ENCODE measurements at places on chromosomes 11 and 22.

- DNase-seq, result no peak
Observed at GRCh38 chr22:41217553-41218157, 12.5 kb downstream of the L3MBTL2 start.

- no peak for DNase-seq
Observed at GRCh38 chr11:48007677-48008076, 27.3 kb downstream of the PTPRJ start.

GRCh38 chr22:30325065-30325720, 1.5 kb downstream of the TBC1D10A start:
- no peak for DNase-seq

GRCh38 chr11:65574109-65574810, 1.6 kb upstream of the EHBP1L1 start:
- peak; percentile 75 for DNase-seq

GRCh38 chr22:30565341-30565740, 9.1 kb downstream of the GAL3ST1 start:
- DNase-seq, result no peak

- DNase-seq, result no peak
Observed at GRCh38 chr11:61460474-61460881, 30.6 kb downstream of the SDHAF2 start.

GRCh38 chr11:37264060-37264459, 666.0 kb upstream of the RAG2 start:
- no peak for DNase-seq

- no peak for DNase-seq
Observed at GRCh38 chr11:128898580-128899344, 7.6 kb downstream of the KCNJ5 start.

GRCh38 chr11:36441610-36442208, 68.4 kb downstream of the TRAF6 start:
- no peak for DNase-seq

DNA sequence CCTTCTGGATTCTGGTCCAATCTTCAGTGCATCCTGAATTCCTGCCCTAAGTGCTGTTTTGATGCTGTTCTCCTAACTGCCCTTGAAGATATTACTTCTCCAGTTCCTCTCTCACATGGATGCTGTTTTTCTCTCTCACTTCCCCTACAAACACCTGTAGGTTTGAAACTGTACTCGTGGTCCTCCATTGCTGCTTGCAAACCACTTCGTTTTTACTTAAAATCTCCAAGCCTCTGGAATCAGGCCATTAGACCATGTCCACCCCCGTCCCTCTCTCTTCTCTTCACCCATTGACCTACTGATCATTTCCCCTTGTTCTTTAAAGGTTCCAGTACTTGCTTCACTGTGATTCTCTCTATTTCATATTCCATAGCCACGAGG, 988.1 kb downstream of the NTM start:
- no peak for DNase-seq

GRCh38 chr11:7591987-7592386, 78.2 kb downstream of the PPFIBP2 start:
- DNase-seq, result no peak

DNA sequence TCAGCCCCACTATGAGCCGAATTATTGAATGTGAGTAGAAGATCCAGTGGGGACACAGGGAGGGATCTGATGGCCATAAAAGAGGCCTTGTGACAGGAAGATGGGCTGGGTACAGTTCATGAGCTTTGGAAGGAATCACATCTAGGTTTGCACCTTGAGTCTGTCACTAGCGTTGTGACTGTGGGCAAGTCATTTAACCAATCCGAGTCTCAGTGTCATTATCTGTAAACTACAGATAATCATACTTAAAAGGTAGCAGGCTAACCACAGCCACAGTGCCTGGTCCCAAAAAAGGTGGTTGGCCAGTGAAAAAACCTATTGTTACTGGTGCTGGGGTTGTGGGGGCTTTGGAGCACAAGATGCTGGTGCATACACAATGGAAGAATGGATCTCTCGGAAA, 3.8 kb downstream of the HEPN1 start:
- DNase-seq, result no peak

GRCh38 chr22:39658367-39658766, 87.8 kb downstream of the CACNA1I start:
- DNase-seq, result no peak

GRCh38 chr11:42840176-42840829, 471.5 kb upstream of the API5 start:
- DNase-seq, result no peak

- peak; percentile 42 for DNase-seq
Observed at GRCh38 chr22:39117585-39118191, 20.6 kb downstream of the APOBEC3H start.

GRCh38 chr22:42387631-42388030, 44.6 kb downstream of the NFAM1 start:
- DNase-seq, result no peak

- no peak for DNase-seq
Observed at GRCh38 chr11:35618497-35619115, 346 bp downstream of the FJX1 start.

DNA sequence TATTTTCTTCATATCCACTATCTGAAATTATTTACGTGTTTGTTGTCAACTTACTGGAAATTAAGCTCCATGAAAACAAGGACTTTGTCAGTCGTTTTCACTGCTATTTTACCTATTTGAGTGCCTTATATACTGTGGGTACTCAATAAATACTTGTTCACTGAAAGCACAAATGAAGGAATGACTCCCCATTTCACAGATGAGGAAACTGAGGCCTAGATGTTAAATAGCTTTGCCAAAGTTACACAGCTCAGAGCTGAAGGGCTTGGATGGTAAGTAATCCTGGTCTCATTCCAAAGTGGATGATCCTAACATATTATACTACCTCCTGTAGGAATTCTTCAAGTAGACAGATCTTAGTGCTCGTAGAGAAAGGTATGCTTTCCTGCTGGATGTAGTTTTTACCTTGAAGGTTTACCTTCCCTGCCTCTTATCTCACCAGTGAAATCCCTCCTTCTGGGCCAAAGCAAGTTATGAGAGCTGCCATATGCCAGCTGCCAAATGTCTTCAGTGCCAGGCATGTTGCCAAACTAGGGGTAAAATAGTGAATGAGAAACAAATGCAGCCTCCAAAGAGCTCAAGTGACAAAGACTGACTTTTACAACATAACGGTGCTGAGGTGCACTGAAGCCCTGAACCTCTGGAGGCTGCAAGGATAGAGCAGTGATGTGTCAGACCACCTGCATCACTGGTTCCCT, 129.7 kb downstream of the TRIM44 start:
- no peak for DNase-seq

- no peak for DNase-seq
Observed at GRCh38 chr11:92717240-92717639, 252.2 kb upstream of the MTNR1B start.

DNA sequence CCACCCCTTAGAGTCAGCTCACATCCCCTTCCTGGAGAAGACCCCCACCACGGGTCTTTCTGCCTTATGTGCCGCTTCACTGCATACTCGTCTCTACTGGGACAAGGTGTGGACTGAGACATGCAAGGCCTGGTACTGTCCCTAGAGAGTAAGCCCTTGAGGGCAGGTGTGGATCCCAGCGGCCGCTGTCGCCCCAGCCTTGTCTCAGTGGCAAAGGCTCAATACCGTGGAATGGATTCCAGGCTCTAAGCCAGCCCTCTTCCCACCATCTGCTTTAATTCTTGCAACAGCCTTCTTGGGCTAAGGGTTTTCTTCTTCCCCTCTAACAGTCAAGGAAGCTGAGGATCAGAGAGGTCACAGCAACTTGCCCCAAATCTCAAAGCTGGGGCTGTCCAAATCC, 220.3 kb downstream of the CEP164 start:
- no peak for DNase-seq

GRCh38 chr11:12893787-12894672, 115.1 kb upstream of the RASSF10 start:
- no peak for DNase-seq

DNA sequence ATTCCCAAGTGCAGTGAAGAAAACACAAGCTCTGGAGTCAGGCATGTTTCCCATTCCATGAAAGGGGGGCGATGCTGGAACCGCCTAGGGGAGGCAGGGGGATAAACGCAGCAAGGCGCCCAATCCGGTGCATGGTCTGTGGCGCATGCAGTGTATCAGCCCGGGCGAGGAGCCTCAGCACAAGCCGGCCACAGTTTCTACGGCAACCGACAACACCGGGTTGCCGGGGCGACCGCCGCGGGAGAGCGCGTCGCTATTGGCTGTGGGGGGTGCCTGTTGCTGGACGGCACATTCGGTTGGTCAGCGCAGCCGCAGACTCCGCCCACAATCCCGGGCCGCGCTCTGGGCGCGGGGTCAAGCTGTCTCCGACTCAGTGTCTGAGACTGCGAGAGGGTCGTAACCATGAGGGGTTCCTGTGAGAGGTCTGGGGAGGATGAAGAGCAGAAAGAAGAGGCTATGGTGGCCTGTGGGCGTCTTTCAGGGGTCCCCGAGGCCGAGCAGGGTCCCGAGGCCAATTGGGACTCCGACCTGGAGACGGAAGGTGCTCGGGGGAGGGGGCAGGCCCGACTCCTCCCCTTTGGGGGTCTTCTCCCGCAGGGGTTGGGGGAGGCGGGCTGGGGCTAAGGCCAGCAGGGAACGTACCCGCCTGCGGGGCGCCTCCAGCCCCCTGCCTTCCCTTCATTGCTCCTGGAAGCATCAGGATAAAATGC, at the start of gene LRRC74B:
Gene LRRC74B, plus strand, starts transcription at position 362 of the 710 bp plus-strand sequence. Its CDS starts 41 bp downstream, at position 403.
- peak; percentile 18 for DNase-seq

GRCh38 chr11:133927690-133928627, 28.8 kb downstream of the IGSF9B start:
- peak; percentile 43 for DNase-seq

GRCh38 chr22:36300396-36301212, 47.7 kb downstream of the APOL1 start:
- DNase-seq, result no peak

GRCh38 chr11:94558468-94558867, 8.7 kb upstream of the PIWIL4 start:
- no peak for DNase-seq

DNA sequence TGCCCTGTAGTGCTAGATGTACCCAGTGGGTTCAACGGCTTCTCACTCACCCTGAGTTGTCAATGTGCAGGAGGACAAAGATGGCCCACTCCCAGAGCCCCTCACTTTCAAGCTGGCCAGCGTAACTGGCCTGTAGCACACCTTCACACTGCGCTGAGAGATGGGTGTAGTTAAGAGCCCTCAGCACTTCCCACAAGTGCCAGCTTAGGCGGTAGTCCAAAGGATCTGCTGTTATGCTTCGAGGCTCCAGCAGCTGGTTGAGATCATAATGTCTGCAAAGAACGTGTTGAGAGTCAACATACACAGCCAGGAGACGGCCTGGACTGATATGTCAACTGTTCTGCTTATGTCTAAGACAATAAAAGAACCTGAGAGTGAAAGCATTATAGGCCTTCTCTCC, 14.7 kb upstream of the CHRNA10 start:
- DNase-seq, result no peak

GRCh38 chr11:131572423-131572822, 202.0 kb downstream of the NTM start:
- no peak for DNase-seq

DNA sequence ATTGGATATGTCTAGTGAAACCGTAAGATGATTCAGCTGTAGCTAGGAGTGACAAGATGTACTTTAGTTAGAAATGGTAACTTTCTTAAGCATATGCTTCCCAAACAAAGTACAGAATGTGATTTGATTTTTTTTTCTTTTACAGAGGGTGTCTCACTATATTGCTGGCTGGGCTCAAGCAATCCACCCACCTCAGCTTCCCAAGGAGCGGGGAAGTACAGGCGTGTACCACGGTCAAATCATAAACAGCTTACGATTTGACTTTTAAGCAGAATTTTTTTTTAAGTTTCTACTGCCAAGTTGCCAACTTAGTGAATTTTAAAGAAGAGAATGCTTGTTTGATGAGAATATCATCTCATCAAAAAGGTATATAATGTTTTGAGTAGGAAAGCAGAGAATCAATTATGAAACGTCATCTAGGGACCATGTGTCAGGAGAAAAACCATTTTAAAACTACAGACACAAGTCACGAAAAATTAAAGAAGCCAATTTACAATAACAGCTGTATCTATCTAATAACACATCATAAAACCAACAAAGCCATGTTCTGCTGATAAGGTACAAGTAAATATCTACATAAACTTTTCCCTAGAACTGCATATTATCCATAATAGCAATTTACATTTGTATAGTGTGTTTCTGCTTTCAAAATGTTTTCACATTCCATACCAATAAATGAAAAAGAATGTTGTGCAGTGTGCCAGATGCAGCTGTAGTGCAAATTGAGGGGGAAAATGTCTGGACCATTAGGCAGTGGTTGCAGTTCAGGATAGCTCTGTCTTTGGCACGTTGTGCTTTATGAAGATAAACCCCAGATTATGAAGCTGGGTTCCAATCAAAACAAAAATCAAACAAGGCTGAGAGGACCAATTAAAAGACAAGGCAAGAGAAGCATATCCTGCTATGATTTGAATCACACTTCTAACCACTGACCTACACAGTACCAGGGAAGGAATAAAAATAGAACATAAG, 33.7 kb upstream of the USP47 start:
- no peak for DNase-seq

DNA sequence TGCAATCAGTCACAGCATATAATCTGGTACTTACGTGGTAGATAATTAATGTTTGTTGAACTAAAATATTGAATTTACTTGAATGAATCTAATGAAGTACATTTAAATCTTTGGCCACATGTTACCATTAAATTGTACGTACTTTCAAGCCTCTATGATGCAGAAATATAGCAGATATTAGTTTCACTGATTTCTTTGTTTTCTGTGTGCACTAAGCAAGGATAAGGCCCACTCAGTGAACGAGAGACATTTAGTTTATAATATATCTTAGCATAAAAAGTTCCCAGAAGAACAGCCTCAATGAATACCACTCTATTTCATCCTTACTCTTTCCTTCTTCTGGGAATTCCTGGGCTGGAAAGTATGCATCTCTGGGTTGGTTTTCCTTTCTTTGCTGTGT, at the start of gene OR52E1:
Gene OR52E1, plus strand, starts transcription at position 301 of the 400 bp plus-strand sequence.
- DNase-seq, result no peak

DNA sequence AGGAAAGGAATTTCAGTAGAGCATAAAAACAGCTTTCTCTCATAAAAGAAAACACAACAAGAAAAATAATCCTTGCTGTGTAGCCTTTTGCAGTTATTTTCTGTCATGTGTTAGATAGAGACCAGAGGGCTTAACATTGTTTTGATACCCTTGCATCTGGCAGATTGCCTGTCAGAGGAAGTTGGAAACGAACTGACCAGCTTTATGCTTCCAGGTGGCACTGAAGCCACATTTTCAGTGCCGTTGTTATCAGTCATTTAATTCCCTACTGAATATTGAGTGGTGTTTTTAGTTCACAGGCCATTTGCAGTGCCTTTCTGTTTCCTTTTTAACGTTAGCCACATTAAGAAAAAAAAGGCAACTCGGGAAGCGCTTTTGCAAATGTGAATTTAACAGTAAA, 21.5 kb upstream of the RAG2 start:
- DNase-seq, result no peak

DNA sequence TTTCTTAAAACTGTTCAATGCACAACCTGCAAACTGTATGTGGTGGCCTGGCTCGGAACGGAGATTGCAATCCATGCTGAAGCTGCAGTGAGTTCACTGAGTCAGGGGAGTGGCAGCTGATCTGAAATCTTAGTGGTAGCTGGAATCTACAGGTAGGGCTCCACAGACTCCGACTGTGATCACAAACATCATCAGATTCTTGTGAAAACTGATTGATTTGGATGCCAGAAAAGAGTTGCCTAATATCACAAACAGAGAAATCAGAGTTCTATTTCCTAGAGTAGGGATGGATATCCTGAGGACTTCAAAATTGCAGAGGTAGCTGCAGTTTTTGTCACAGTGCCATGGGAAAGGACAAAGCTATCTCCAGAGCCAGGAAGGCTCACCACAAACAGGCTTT, 57.5 kb upstream of the SC5D start:
- no peak for DNase-seq

- DNase-seq, result no peak
Observed at GRCh38 chr22:25420471-25420924, 144.0 kb upstream of the GRK3 start.
